MM.1S (cell line): ENCODE measurements at places on chromosomes 2 and 18.

DNA sequence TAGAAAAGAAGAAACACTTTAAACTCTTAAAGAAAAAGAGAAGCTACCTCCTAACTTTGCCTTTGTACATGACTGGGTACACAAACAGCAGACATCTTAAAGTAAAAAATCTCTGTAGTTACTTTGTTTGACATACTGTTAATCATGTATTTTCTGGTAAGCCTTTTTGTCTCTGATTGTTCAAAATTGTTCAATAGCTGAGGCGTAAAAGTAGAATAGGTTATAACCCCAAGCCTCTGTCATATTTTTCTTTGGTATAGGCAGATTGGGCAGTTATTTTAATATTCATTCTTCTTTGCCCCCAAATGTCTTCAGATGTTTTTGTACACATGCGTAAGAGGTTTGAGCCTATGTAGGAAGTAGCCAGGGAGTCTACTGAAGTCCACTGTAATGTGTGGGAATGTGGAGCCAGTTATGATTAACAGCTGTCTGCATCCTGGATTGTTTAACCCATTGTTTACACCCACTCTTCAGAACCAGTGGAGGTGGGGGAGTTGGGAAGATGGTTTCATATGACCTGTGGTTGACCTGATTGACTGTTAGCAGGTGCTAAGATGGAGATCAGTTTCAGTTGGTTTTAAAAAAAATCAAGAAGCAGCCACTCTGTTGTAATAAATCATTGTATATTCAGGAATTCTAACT is 150.5 kb downstream of the TANC1 start:
- H3K27ac ChIP-seq = no peak overlapping the region
- DNase-seq = peak; percentile 27
- no peak overlapping the region for H3K4me3 ChIP-seq
- H3K27me3 ChIP-seq = no peaks in the 10 kb centered on the region
- no peaks in the 10 kb centered on the region for H3K36me3 ChIP-seq
- H3K4me1 ChIP-seq = peaks cover 10% of the 10 kb centered on the region

DNA sequence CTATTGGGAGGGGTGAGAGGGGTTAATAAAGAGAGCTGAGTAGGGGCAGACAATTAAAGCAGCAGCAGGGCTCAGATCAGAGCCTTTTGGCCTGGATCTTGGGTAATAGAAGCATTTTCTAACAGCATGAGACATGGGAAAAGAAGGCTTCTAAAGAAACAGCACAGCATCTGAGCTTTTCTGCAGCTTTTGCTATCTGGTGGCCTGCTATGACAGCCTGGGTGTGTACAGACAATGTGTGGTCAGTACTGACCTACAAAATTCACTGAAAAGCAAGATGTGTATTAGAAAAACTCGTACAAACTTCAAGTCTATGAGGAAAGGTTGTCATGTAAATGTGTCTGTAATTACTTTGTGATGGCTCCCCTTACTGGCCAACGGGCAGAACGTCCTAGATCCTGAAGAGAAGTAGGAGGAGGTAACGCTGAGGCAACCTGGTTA is 95.6 kb downstream of the GALNT3 start:
- no peak overlapping the region for H3K4me3 ChIP-seq
- peak; percentile 65 for DNase-seq
- H3K36me3 ChIP-seq = no peaks in the 10 kb centered on the region
- peaks cover 23% of the 10 kb centered on the region for H3K4me1 ChIP-seq
- no peak overlapping the region for H3K27ac ChIP-seq

- no peaks in the 10 kb centered on the region for H3K4me1 ChIP-seq
- DNase-seq = no peak
- no peaks in the 10 kb centered on the region for H3K27me3 ChIP-seq
- no peaks in the 10 kb centered on the region for H3K36me3 ChIP-seq
These were observed 80.5 kb downstream of the TMEM185B start for GRCh38 chr2:120142528-120143219.

GRCh38 chr2:59744436-59744835 is 809.0 kb downstream of the BCL11A start:
- no peak for DNase-seq
- H3K36me3 ChIP-seq = no peaks in the 10 kb centered on the region
- no peaks in the 10 kb centered on the region for H3K27me3 ChIP-seq
- H3K27ac ChIP-seq = no peak overlapping the region
- H3K4me1 ChIP-seq = no peaks in the 10 kb centered on the region
- H3K4me3 ChIP-seq = no peak overlapping the region

DNA sequence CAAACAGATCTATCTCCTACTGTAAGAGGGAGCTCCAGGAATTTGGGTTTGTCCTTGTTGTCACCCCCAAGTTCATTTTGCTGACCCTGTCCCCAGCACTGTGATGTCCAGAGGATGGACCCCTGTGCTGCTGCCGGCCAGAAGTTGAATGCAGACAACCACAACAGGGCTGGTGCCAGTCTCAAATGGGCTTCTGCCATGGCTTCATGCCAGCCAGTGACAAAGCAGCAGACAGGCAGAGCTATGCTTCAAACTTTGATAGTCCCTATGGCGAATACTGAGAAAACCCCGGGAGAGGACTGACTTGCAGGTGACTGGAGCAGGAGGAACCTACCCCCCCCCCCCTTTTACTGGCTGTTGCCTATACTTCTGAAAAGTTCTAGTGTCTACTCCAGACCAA is 3.2 kb downstream of the SMAD7 start:
- DNase-seq = no peak
- peak overlapping the region; percentile 97 for H3K4me3 ChIP-seq
- H3K27me3 ChIP-seq = no peaks in the 10 kb centered on the region
- 0 out of 2 replicates have a peak, but pooled peaks cover 5% of the 10 kb centered on the region for H3K36me3 ChIP-seq

DNA sequence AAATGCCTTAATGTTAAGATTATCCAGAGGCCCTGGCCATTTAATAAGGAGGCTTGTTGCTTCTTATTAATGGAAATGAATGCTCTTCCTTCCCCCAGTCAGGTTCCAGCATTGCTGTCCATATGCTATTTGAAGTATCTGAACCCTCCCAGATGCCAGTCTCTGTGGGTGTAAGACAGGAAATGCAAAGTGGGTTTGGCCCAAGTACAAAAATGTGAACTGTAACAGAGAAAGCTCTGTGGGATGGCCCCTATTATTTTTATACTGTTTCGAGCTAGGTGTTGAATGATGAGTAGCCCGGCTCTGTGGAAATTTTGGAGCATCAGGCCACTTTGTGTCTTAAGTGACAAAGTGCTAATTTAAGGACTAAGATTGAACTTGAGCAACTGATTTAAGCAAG is 141.0 kb downstream of the UXS1 start:
- H3K36me3 ChIP-seq = no peaks in the 10 kb centered on the region
- H3K27me3 ChIP-seq = no peaks in the 10 kb centered on the region
- DNase-seq = peak; percentile 66
- H3K4me3 ChIP-seq = no peak overlapping the region

DNA sequence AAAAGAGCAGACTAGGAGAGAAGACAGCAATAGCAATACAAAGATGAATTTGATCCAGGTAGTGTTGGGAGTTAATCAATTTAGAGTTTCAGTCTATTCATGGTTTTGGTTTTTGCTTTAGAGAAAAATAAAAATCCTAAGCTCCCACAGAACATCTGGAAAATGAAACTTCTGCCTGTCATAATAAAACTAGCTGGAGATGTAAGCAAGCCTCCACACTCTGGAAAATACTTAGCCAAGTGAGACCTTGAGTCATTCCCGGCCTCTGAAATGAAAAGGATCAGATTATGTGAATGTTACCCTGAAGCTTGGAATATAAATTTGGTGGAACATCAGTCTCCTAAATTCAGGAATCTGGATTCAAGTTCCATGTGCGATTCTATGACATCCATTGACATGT is 485.6 kb upstream of the SPRED2 start:
- H3K27ac ChIP-seq = no peak overlapping the region
- no peaks in the 10 kb centered on the region for H3K36me3 ChIP-seq
- H3K4me3 ChIP-seq = no peak overlapping the region
- peaks cover 23% of the 10 kb centered on the region for H3K4me1 ChIP-seq
- no peak for DNase-seq
- H3K27me3 ChIP-seq = no peaks in the 10 kb centered on the region

GRCh38 chr2:178825183-178825582 is 18.0 kb upstream of the TTN start:
- H3K27ac ChIP-seq = no peak overlapping the region
- no peaks in the 10 kb centered on the region for H3K27me3 ChIP-seq
- no peak overlapping the region for H3K4me3 ChIP-seq
- H3K4me1 ChIP-seq = peaks cover 11% of the 10 kb centered on the region

DNA sequence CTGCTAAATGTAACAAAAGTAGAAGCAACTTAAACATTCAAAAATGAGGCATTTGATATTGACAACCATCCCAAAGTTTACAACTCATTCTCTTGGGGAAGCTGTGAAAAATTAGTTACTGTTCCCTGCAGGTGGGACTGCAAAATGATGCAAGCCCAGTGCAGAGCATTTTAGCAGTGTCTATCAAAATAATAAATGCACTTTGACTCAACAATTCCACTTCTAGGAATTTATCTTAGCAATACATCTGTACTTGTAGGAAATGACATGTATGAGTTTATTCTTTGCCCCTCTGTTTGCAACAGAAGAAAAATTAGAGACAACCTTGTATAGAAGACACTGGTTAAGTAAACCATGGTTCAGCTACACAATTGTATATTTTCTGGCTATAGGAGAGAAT is 48.0 kb upstream of the TLK1 start:
- DNase-seq = no peak
- H3K4me3 ChIP-seq = no peak overlapping the region
- H3K27me3 ChIP-seq = no peaks in the 10 kb centered on the region
- no peak overlapping the region for H3K27ac ChIP-seq

GRCh38 chr18:8742387-8743361 is 37.3 kb downstream of the MTCL1 start:
- H3K27ac ChIP-seq = peak overlapping the region; percentile 33; the same call in 1 of the 2 replicates
- peak; percentile 30 for DNase-seq
- no peaks in the 10 kb centered on the region for H3K27me3 ChIP-seq
- H3K36me3 ChIP-seq = peaks cover 10% of the 10 kb centered on the region; the same call in 1 of the 2 replicates
- no peak overlapping the region for H3K4me3 ChIP-seq
- H3K4me1 ChIP-seq = peaks cover 14% of the 10 kb centered on the region

DNA sequence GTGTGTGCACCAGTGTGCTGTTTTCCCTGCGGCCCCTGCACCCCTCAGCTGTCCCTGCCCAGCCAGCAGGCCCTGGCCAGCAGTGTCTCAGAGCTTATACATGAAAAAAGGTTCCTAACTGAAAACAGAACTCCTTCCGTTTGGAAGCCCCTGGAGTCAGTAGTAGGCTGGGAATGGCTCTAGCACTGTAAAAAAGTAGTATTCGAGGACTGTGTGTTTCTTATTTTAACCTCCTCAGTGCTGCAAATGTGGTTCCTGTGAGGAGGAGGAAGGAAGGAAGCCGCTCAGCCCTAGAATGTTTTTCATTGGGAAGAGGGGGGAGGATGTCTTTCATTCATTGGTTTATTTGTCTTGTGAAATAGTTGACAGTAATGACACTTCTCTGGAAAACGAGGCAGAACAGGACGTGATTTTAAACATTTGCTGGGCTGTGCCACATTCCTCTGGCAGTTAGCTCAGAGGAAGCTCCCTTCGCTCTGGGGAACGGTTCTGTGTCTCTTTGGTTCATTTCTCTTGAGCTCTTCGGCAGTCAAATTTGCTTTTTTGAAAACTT is 103.5 kb downstream of the SPTBN1 start:
- peak overlapping the region; percentile 86 for H3K4me3 ChIP-seq

GRCh38 chr2:28351621-28352020 is 41.0 kb upstream of the FOSL2 start:
- no peak overlapping the region for H3K27ac ChIP-seq
- H3K36me3 ChIP-seq = no peaks in the 10 kb centered on the region
- H3K4me3 ChIP-seq = no peak overlapping the region
- no peaks in the 10 kb centered on the region for H3K27me3 ChIP-seq
- DNase-seq = no peak

- H3K4me1 ChIP-seq = no peaks in the 10 kb centered on the region
- H3K27me3 ChIP-seq = no peaks in the 10 kb centered on the region
- DNase-seq = no peak
- H3K4me3 ChIP-seq = no peak overlapping the region
These were observed 83.7 kb upstream of the MBOAT2 start for GRCh38 chr2:9087121-9087681.

DNA sequence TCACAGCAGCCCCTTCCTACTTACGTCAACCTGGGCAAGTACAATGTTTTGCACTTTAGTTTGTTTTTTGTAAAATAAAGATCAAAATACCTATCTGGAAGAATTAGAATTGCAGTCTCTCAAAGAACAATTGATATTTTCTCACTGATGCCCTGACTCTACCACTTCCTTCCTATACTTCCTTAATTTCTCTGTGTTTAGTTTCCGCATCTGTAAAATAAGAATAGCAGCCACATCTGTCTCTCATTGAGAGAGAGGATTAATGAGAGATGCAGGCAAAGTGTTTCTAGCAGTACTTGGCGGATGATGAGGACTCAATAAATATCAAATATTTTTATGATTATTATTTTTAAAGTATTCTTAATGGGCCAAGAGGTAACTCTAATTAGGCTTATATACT is 122.6 kb upstream of the PIEZO2 start:
- DNase-seq = no peak
- H3K36me3 ChIP-seq = no peaks in the 10 kb centered on the region
- H3K27me3 ChIP-seq = no peaks in the 10 kb centered on the region
- no peak overlapping the region for H3K27ac ChIP-seq
- no peak overlapping the region for H3K4me3 ChIP-seq

- H3K4me1 ChIP-seq = no peaks in the 10 kb centered on the region
- no peak overlapping the region for H3K27ac ChIP-seq
- H3K4me3 ChIP-seq = no peak overlapping the region
- H3K36me3 ChIP-seq = peaks cover 2% of the 10 kb centered on the region; the same call in 1 of the 2 replicates
- no peak for DNase-seq
- H3K27me3 ChIP-seq = no peaks in the 10 kb centered on the region
These were observed 9.6 kb downstream of the RPL37A start for GRCh38 chr2:216508229-216508628.

- DNase-seq = no peak
- no peaks in the 10 kb centered on the region for H3K4me1 ChIP-seq
- H3K36me3 ChIP-seq = no peaks in the 10 kb centered on the region
- no peak overlapping the region for H3K27ac ChIP-seq
These were observed 955.4 kb upstream of the FANCL start for GRCh38 chr2:59196491-59196890.

- no peaks in the 10 kb centered on the region for H3K36me3 ChIP-seq
- no peaks in the 10 kb centered on the region for H3K4me1 ChIP-seq
- no peak for DNase-seq
- H3K27ac ChIP-seq = no peak overlapping the region
- H3K4me3 ChIP-seq = no peak overlapping the region
These were observed 101.8 kb downstream of the DGKD start for GRCh38 chr2:233456111-233456510.

DNA sequence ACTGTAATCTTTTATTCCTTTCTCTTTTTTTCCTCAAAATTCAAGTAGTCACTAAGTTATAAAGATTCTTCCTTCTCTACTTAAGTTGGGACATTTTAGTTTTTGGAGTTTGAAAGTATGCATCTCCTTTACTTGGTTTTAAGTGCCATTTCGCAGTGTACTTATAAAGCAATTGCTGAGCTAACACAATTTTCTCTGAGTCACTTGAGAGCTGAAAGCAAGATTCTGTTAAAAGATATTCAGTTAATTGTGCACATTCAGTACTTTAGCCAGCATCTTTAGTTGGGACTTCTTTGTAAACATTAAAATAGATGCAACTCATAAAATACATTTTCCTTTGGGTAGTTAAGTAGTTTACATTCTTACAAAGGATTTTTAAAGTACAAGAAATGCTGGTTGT is 136.0 kb downstream of the GFPT1 start:
- H3K36me3 ChIP-seq = no peaks in the 10 kb centered on the region
- H3K4me3 ChIP-seq = no peak overlapping the region
- no peak for DNase-seq
- no peak overlapping the region for H3K27ac ChIP-seq
